Urothelium cell line (cell line): ENCODE measurements at places on chromosomes 16 and 17.
A peak's percentile ranks its signal among the peaks of the same experiment; 100 is the strongest.

DNA sequence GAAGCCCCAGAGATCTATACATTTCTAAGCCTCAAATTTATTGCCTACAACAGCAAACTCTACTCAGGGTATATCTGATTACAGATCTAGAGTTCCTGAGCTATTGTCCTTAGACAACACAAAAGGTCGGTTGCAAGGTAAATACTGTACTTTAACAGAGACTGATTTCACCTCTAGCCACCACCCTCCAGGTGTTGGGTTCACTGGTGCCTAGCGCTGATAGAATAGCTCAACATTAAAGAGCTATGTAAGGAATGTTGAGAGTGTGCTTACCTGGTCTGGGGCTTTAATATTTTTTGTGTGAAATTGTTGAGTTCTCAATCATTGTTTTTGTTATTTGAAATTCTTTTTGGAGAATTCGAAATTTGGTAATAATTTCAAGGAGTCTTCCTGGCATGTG is 277.0 kb upstream of the PSMD7 start:
- DNase-seq: no peak

DNA sequence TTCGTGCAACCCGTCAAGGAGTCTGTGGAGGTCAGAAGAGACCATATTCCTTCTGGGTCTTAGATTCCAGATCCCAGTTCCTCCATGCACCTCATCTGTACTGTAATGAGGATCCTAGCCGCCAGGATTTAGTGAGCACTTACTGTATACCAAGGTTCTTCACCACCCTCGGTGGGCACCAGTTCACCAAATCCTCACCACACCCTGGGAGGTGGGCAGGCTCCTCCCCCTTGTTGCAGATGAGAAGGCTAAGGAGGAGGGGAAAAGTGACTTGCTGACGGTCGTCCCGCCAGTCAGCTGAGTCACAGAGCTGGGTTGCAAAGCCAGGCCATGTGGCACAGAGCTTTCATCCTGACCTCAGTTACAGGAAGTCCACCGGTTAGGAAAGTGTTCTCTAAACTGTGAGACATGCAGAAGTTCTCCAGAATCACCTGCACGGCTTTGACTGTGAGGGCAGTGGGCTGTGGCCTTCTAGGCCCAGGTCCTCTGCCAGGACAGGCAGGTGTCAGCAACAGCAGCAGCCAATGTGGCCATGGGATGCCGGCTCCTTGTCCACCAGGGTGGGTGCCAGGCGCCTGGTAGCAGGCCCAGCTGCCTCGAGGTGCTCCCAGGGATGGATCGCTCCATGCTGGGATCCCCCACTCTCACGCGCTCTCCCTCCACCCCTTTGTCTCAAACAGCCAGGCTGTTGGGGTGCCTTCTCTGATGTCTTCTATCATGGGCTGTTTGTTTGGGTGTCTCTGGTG is 240.3 kb upstream of the GSE1 start:
- peak; percentile 66 for DNase-seq

- no peak for DNase-seq
Observed at GRCh38 chr17:50424996-50425681, 879 bp upstream of the ACSF2 start.

DNA sequence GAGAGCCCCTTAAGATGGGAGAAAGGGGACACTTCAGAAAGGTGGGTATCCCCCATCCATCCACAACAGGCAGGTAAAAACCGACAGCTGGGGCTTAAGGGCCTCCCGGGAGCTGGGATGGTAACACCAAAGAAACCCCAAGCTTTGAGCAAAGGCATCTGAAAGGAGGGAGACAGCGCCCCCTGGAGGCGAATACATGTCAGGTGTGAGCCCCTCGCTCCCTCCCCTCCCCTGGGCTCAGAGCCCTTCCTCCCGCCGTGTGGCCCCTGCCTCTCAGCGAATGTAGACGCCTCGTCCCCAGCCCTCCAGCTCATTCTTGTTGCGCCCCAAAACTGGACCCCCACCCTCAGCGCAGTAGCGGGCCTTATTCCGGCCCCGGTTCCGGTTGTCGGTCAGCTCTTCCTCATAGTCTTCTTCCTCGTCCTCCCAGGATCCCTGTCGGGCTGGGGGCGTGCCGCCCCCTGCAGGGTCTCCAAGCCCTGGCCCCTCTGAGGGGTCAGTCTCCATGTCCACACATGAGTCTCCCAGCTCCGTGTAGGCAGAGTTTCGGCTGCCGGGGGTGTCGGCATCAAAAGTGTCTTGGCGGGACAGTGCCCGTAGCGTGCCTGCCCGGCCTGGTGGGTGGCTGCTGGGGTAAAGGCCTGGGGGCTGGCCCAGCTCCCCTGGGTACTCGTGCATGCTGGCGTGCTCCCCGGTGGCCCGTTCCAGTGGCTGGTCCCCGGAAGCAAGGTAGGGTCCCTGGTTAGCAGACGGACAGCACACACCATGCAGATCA is 9.1 kb upstream of the ARL5C start:
- DNase-seq: peak; percentile 75

GRCh38 chr16:24051125-24051524 is 205.0 kb upstream of the CACNG3 start:
- no peak for DNase-seq

GRCh38 chr17:37211136-37211535 is 164.6 kb upstream of the C17orf78 start:
- no peak for DNase-seq

DNA sequence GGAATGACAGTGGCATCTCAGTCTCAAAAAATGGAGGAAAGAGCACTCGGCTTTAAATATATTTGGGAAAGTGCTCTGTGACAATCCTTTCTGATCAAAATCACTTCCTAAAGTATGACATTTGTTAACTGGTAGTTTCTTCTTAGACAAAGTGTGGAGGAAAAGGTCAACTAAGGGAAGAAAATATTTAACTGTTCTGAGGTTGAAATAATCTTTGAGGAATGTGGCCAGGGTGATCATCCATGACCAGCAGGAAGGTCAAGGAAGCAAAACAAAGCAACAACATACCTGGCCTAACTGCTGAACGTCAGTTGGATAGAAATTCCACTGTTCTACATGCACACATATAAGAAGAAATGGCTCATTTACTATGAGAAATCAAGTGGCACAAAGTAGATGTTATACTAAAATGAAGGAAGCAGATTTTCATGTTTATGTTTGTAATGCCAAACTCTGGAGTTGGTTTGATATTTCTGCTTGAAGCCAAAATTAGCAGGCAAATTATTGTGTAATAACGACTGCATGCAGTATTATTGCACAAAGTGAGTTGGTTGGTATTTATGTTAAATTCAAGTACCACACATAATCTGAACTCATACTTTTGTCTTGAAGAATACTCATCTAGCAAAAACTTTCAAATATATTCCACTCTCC is 87.3 kb upstream of the CORO6 start:
- DNase-seq: no peak

DNA sequence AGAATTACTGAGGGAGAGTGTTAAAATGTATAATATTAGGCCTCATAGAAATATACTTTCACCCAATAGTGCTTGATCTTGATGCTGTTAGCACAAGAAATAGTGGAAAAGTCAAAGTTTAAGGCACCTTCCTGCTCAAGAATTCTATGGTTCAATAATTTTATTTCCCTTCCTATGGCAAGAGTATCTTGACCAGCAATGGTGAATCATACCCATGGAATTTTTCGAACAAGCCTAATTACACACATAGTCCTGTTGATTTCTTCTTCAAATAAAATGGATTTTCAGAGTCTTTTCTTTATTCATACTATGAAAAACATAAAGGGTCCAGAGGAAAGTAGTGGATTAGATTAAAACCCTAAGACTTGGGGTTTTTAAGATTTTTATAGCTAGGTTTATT is 810.6 kb downstream of the CDH11 start:
- no peak for DNase-seq

- peak; percentile 48 for DNase-seq
Observed at GRCh38 chr17:58575511-58575910, 61.1 kb upstream of the MTMR4 start.

DNA sequence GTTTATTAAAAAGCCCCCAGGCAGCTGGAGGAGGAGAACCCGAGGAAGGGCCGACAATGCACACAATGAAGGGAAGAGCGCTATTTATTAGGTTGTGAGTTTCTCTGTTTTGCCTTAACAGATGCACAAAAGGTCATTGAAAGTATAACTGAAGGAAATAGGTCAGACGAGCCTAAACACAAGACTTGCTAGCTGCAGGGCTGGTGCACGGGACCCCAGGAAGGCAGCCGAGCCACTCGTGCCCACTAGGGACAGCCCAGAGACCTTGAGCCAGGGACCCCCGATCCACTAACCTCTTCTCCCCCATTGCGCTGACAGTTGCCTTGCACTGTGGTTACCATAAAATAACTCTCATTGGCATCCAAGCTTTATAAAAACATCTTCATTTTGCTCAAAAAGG is 11.3 kb downstream of the LITAFD start:
- DNase-seq: no peak

GRCh38 chr17:50208611-50209061 is 7.2 kb upstream of the COL1A1 start:
- DNase-seq: no peak

GRCh38 chr16:50313596-50314478 is 47.5 kb downstream of the ADCY7 start:
- no peak for DNase-seq

DNA sequence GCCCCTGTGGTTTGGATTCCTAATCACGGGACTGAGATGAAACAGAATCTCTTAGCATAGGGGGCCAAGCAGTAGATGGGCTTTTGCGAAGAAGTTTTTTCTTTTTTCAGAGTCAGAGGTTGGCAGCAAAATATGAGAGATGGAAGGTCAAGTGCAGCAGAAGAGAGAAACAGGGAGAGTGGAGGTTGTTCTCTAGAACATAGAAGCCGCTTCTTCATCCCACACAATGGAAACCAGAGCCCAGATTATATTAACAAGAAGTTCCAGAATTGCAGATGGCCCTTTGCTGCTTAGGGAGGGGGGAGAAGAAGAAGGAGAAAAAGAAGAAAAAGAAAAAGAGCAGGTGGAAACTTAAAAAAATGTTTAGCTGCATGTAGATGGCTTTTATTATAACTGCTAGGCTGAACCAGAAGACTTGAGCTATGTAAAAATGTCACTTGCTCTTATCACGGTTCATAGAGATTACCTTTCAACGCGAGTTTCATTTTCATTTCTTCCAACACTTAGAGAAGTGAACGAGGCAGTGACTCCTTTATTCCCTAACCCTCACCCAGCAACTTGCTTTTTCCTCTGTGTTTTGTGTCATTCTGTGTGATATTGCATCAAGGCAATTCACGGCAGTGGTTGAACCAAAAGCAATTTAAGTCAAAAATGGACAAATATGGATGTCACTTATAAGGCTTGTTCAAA is 737.5 kb downstream of the WWOX start:
- no peak for DNase-seq

GRCh38 chr16:87765776-87766484 is at the start of gene KLHDC4:
KLHDC4 (minus strand) TSS chr16:87765986; CDS start chr16:87765890, 96 bp downstream.
- peak; percentile 95 for DNase-seq

GRCh38 chr17:50147841-50148225 is 2.6 kb downstream of the PPP1R9B start:
- DNase-seq: no peak

DNA sequence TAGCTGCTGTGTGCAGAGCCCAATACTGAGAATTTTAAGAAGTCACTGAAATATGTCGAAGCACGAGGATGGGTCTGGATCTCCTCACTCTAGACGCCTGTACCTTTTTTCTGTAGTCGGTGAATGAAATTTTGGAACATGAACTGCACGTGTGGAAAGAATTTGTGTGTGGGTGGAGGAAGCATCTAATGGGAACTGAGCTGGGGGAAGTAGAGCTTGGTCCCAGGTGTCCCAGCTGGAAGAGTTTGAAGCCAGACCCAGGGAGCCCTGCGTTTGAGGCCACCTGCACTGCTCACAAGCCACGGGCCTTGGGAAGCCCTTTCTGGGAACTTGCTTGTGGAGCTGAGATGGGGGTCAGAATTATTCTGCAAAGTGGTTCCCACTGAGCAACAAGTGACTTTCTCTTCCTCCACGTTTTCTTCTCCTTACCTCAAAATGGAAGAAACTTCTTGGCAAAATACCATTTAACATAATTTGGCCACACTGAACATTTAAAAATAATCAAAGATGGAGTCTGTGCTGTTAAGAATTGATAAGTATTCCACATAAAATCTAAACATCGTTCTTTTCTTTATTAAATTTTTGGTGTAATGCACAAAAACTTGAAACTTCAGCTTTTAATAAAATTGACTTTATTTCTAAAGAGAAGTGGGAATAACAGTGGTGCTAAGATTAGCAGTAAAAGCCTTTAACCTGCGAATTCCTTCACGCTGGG is 163.8 kb downstream of the PRKCA start:
- no peak for DNase-seq

DNA sequence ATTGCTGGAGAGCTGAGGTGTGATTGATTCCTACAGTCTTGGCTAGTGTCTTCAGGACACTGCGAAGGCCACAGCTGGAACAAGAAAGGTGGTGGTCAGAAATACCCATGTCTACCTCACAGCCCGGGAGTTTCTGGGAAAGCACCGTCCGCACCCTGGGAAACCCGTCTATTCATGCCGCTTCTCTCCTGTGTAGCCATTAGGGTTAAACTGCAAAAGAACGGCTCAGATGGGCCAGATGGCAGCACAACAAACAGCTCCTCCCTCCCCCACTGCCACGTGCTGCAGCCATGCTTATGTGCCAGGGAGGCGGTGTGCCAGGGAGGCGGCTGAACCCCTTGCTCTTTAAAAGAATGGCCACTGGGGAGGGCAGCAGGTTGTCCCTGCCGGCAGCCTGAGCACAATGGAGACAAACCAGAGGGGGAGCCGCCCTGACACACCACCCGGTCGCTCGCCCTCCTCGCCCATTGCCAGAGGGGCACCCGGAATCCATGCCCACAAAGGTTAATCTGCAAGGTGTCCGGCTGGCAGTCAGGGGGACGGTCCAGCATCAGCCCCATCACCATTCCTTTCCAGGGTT is 65.2 kb downstream of the CYTH1 start:
- no peak for DNase-seq

DNA sequence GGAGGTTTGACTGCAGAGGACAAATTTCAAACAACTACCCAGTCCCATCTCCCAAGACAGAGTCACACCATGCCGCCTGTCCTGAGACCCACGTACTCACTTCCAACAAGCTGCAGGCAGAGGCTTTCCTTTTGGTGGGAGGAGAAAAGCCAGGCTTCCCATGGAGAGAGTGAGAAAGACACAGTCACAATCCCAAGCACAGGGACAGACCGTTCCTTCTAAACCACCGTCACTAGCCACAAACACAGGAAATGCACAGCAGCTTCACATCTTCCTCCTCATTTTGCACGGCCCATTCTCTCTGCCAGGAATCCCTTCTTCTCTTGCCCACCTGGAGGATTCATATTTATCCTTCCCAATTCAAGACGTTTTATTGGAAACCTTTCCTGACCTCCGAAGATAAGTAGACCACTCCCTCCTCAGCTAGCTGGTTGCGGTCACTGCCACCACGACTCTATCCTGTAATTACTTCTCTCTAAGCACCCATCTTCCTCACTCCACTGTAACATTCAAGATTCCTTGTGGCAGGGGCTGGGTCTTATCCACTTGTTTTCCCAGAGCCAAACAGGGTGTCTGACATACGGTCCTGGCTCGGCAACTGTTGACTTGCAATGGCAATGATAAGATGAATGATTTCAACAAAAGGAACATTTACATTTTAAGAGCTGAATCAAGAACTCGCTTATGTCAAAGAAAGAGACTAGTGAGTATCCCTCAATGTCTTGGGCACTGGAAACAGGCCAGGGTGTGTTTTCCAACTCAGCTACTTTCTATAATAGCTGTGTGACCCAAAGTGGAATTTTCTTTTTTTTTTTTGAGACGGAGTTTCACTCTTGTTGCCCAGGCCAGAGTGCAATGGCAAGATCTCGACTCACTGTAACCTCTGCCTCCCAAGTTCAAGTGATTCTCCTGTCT is 87.6 kb downstream of the XYLT1 start:
- DNase-seq: no peak

- no peak for DNase-seq
Observed at GRCh38 chr17:73493956-73494926, 150.0 kb downstream of the SDK2 start.
